ENCODE measurements at places on chromosomes 6 and 20.

DNA sequence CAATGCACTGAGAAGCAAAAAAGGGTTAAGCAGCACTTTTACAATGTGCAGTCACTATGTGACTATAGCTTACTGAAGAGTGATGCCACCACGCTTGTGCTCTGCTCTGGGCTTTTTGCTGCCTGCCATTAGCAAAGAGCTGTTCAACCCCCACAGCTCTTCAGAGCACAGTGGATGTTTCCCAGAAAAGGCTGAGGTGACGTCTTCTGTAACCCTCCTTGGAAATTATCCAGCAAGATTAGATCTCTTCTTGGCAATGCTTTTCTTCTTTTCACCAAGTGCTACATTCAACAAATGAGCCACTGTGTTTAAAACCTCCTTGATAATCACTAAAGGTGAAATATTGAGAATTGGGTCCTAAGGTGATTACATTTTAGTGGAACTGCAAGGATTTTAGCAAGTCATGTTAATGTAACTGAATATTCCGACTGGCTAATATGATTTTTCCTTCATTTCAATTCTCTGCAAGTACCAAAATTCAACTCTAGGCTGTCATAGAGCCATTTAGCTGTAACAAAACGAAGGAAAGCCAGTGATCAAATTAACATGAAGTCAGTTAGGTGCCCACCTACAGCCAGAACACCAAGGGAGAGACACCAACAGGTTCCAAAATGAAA lies 34.9 kb downstream of the ELOVL5 start:
- DNase-seq: no peak

GRCh38 chr6:19311786-19312185 lies 525.4 kb upstream of the ID4 start:
- DNase-seq: no peak

DNA sequence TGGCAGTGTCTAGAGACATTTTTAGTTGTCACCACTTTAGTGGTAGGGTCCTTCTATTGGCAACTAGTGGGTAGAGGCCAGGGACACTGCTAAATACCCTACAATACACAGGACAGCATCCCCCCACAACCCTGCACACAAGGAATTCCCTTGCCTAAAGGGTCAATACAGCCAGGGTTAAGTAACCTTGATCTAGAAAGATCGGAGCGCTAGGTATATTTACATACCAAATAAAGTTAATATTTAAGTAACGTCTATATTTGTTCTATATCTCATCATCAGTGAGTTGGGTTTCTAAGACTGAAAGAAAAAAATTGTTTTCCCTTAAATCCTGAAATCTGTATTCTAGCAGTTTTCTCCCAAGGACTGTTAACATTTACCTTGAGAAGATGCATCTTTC lies 16.1 kb downstream of the BFSP1 start:
- DNase-seq: no peak

DNA sequence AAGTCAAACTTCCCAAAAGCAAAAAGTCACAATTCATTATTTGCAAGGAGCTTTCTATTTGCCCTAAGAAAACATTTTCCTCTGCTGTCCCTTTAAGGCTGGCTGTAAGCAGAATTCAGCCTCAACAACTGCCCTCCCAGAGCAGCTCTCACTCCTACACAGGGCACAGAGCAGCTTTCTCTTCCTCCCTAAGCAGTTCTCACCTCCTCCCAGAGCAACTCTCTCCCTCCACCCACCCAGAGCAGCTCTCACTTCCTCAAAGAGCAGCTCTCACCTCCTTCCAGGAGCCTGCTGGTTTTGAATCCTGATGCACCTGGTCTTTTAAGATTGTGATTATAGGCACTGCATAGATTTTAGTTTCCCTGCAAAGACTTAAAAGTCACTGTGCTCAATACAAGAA lies 120.6 kb upstream of the TMEM181 start:
- no peak for DNase-seq

- DNase-seq: no peak
Observed at GRCh38 chr20:51888291-51888690, 86.0 kb upstream of the SALL4 start.

GRCh38 chr20:54848984-54849538 lies 373.7 kb downstream of the DOK5 start:
- DNase-seq: no peak

- no peak for DNase-seq
Observed at GRCh38 chr20:41784209-41784958, 166.2 kb upstream of the CHD6 start.
